SIG-M5 (cell line): ENCODE measurements at places on chromosomes 3 and 15.

DNA sequence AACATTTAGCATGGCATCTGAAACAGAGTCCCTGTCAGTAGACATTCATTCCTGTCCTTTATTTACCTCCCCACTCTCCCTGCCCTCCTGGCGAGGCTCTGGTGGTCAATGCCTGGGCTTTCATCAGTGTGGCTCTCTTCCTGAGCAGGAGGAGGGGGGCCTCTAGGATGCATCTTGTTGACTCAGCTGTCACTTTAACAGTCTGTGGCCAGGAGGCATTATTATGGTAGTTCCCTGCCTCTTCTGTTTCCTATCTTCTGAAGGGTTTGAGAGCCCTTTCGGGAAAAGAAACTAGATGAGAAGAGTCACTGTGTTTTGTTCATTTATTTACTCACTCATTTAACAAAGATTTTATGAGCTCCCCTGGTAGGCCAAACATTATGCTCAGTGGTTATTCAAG lies 2.4 kb upstream of the PPP1R14D start:
- no peak for DNase-seq

- no peak for DNase-seq
Measured at GRCh38 chr15:41907141-41907540, 13.3 kb upstream of the SPTBN5 start.

GRCh38 chr3:186708983-186709679 lies 8.0 kb upstream of the KNG1 start:
- no peak for DNase-seq

GRCh38 chr15:90710436-90711027 lies 6.6 kb upstream of the BLM start:
- DNase-seq: no peak

DNA sequence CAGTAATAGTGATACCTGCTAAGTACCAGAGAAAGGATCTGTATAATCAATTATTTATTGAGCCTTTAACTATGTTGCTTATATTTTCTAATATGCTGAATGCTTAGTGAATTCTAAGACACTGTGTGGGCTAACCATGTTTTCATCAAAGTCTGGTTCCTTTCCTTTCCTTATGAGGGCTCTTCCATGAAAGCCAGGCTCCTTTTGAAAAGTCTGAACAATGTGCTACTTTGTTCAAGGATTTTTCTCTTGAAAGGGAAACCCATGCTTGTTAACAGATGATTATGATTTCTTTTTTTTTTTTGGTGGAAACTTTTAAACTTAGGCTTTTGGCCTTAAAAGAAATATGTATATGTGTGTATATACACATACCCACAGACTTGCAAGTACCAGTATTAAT lies 17.0 kb downstream of the YEATS2 start:
- no peak for DNase-seq

DNA sequence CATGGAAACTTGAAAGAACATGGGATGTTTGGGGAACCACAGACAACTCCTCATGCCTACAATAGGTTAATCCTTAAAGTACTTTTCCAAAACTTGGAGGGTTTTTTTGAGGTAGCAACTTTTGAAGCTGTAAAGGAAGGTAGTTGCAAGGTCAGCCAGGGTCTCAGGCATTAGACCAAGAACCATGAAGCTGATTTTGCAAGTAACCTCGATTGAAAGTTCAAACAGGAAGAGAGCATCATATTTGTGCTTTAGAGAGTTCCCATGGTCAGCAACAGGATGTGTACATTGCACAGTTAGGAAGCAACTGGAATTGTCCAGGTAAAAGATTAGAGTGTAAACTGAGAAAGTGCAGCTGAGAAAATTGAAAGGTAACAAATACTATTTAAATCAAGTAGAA lies 199.8 kb upstream of the NR2F2 start:
- no peak for DNase-seq

DNA sequence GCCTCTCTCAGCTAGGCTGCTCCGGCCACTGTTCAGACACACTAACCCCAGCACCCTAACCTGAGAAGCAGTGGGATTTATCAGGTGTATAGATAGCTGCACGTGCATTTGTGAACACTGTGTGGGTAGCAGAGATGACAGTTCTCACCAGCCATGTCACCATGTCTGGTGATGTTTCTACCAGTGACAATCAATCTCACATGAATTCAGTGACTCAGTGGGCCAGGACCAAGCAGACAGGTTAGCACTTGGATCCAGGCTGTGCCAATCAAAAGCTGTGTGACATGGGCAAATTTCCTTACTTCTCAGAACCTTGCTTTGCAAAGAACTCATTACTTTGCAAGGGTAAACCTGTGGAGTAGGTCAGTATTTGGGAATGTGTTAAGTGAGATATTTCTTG lies 65.3 kb upstream of the GATM start:
- no peak for DNase-seq

- no peak for DNase-seq
Measured at GRCh38 chr3:173007079-173007723, 133.8 kb downstream of the SPATA16 start.

GRCh38 chr3:71247958-71248335 lies 335.6 kb downstream of the FOXP1 start:
- no peak for DNase-seq

DNA sequence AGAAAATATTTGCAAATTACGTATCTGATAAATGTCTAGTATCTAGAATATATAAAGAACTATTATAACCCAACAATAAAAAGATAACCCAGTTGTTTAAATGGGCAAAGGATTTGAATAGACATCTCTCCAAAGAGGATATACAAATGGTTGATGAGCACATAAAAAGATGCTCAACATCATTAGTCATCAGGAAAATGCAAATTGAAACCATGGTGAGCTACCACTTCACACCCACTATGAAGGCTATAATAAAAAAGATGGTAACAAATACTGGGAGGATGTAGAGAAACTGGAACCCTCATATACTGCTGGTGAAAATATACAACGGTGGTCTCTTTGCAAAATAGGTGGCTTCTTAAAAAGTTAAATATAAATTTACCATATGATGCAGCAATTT lies 28.0 kb downstream of the RAD51 start:
- no peak for DNase-seq

GRCh38 chr15:100005013-100005412 lies 271.8 kb upstream of the LYSMD4 start:
- DNase-seq: no peak

- no peak for DNase-seq
Measured at GRCh38 chr3:17339132-17339575, 403.3 kb downstream of the TBC1D5 start.

- no peak for DNase-seq
Measured at GRCh38 chr3:40173227-40173721, 136.2 kb upstream of the EIF1B start.

DNA sequence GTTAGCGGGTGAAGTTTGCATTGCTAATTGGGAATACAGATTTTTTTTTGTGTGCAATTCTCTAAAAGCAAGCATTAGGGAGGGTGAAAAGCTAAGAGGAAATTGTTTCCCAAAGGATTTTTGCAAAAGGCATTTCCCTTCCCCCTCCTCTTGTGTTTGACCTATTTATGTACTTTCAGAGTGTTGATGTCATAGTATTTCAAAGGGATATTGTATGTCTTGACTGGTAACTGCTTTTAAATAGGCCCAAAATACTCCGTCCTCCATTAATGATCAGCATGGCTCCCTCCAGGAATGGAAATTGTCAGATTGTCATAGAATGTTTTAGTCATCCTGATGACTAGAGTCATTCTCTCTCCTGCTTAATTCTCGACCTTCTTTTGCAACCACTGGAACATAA lies 32.4 kb downstream of the TRIM71 start:
- DNase-seq: no peak

GRCh38 chr15:67093504-67093862 lies 28.1 kb downstream of the SMAD3 start:
- peak; percentile 41 for DNase-seq

DNA sequence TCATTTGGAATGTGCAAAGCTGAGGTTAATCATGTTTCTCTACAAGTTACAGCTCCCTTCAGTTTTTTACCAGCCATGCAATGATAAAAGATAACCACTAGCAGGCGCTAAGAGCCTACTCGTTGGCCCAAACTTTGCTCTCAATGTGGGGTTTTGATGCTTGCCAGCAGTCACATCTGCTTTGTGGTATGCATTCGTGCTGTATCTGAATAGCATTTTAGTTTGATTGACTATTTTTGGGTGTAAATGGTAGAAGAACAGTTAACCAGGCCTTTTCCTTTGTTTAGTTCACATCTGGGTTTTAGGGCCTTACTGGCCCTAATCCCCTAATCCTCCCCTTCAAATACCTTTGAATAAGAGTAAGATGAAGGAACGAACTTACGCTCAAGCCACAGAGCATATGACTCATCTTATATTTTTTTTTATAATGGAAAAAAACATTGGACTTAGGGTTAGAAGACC lies 4.4 kb upstream of the CLDN11 start:
- no peak for DNase-seq

- no peak for DNase-seq
Measured at GRCh38 chr15:76168237-76168984, 108.6 kb downstream of the TMEM266 start.

DNA sequence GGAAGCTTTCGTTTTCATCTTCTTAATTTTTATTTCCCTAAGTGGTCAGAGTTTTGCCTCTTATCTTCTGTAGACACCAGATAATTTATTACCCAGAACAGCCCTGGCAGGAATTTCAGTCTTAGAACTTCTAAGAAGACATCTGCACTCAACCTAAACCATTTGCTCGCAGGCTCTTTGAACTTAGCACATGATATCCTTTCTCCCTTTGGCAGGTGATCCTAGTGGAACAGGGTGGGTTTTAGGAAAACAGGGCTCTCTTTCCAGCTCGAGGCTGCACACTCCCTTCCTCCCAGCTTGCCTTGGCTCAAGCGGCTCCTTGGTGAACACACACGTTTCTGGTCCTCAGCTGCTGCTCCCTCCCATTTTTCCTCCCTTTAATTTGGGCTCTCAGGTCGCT lies 116.5 kb downstream of the THSD4 start:
- no peak for DNase-seq

GRCh38 chr3:84974347-84974746 lies 15.6 kb downstream of the CADM2 start:
- DNase-seq: no peak

- no peak for DNase-seq
Measured at GRCh38 chr15:80159811-80160569, 7.2 kb downstream of the FAH start.
